ENCODE measurements at places on chromosomes 3 and 15. TPM values are rescaled to one million over a fixed set of nuclear protein-coding genes. Genes with fewer than 3 reads are reported as not detected.

DNA sequence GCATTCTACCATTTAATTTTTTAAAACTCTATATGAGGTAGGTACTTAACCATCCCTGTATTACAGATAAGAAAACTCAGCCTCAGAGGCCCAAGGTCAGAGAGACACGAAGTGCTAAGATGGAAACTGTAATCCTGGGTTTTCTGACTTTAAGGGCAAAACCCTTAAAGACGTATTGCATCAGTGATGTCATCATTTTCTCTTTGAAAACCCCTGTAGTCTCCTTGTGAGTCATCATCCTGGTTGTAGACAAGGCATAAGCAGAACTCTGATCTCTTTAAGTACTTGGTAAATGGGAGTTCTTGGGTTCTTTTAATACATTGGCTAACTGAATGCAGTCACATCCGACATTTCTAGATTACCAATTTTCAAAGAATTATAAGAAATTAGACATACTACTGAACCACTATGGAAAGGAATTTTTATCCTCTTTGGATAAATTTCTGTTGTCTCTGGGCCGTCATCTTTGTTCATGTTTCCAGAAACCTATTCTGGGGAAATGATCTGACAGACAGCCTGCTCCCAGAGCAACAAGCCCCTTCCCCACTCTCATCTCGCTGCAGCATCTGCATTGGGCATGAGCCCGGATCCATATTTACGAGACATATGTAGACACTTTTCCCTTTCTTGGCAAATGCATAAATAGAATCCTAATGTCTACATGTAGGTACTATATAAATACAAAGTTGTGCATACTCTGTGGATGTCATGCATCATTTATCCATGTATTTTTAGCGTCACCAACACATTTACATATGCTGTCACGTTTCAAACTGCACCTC lies 48.7 kb upstream of the MDFIC2 start:
- no peak for DNase-seq

Gene MYO9A
- total RNA-seq = 66.1 TPM

DNA sequence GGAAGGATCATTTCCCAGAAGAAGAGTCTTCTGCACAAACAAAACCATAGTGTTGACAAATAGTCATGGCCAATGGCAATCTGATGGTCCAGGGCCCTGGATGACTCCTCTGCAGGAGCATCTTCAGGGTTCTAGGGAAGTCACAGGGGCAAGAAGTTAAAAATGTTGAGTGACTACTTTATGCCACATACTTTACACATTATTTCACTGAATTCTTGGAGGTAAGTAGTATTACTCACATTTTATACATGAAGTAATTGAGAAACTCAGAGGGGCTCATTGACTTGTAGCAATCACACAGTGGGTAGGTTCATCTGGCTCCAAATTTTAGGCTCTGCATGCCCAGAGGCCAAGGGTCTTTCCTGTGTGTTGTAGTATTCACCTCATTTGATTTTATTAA lies 430.2 kb upstream of the MCTP2 start:
- DNase-seq = no peak

DNA sequence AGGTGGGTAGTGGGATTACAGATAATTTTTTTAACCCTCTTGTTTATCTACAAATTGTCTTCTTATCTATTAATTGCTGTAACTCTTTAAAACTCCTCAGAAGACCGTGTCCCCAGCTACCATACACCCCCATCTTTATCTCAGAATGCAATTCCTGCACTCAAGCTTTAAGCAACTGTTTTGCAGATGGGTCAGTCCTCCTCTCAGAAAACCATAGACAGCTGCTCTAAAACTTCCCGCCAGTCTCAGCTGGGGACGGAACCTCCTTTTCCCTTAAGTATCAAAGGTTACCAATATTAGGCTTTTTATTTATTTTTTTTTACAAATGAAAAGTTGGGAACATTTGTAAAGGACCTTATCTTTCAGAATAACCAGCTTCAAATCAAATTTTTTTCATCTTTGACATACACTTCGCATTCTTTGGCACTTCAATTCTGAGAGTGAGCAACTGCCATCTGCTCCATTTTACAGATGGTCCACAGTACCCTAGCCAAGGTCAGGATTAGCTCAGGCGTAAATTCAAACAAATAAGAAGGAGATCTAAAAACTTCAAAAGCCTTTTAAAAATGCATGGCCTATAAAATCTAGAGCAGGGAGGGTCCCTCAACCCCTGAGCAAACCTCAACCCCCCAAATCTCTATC lies 1.3 kb downstream of the GATM start:
- DNase-seq = no peak

Gene CHD2
- 446 TPM for total RNA-seq

GRCh38 chr15:61890106-61890505 lies 170.1 kb downstream of the VPS13C start:
- no peak for DNase-seq

- DNase-seq = peak; percentile 62
Observed at GRCh38 chr3:108134555-108134880, 43.7 kb upstream of the CD47 start.

- DNase-seq = no peak
Observed at GRCh38 chr3:16928386-16929132, 43.8 kb downstream of the PLCL2 start.

GRCh38 chr15:59833366-59833765 lies 144.2 kb upstream of the BNIP2 start:
- no peak for DNase-seq

- DNase-seq = no peak
Observed at GRCh38 chr3:126053513-126053912, 30.4 kb downstream of the SLC41A3 start.

DNA sequence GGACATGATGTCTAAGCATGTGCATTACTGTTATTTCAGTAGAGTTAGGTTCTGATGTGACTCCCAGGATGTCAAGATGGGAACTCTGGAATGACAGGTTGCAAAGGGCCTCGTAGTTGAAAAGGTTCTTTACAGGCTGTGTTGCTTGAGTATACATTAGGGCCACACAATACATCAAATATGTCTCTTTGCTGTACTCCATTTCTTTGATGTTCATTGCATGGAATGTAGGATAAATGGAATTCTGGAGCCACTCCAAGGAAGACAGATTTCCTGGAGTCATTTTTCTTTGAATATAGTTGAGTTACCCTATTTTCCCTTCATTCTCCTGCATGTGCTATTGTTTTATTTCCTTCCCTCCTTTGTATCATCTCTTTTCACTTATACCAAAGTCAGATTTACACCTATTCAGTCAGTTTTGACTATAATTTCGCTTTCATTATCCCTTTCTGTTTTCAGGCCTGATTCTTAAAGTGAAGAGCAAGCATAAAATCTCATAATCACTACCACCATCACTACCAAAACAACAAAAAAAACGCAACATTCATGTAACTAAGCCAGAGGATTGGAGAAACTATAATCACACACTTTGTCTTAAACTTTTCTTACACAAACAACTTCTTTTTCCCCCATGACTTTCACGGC lies 61.2 kb upstream of the PTX3 start:
- DNase-seq = no peak

GRCh38 chr15:89803941-89804800 lies 10.5 kb downstream of the ANPEP start:
- DNase-seq = no peak

Gene ENTPD3
- not detected for total RNA-seq

Gene SMCO1
- total RNA-seq = not detected

DNA sequence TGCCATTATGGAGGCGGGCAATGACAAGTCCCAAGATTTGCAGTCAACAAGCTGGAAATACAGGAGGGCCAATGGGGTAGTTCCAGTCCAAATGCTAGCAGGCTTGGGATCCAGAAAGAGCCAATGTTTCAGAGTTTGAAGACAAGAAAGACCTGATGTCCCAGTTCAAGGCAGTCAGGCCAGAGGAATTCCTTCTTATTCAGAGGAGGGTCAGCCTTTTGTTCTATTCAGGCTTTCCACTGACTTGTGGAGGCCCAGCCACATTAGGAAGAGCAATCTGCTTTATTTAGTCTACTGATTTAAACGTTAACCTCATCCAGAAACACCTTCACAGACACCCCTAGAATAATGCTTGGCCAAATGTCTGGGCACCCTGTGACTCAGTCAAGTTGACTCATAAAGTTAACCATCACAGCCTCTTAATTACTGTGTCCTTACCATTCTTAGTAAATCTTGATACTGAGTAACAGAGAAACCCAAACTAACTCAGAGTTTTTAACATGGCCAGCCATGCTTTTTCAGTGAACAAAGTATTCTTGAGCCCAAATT lies 50.9 kb upstream of the NPHP3 start:
- DNase-seq = no peak

DNA sequence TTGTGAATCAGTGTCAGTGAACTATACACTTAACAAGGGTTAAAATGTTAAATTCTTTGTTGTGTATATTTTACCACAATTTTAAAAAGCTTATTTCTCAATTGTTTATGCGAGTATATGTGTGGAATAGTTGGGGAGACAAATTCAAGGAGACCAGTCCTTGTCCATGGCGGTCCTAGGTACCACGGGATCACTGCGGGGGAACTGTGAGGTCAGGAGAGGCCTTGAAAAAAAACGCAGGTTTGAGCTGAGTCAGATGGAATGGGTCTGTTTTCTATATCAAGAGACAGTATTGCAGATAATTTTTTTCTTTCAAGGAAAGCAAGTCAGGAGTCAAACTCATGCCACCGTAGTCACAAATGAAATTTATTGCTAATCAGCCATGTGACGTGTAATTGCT lies 18.5 kb downstream of the IGF1R start:
- no peak for DNase-seq

Gene RTF1
- total RNA-seq = 39.4 TPM

DNA sequence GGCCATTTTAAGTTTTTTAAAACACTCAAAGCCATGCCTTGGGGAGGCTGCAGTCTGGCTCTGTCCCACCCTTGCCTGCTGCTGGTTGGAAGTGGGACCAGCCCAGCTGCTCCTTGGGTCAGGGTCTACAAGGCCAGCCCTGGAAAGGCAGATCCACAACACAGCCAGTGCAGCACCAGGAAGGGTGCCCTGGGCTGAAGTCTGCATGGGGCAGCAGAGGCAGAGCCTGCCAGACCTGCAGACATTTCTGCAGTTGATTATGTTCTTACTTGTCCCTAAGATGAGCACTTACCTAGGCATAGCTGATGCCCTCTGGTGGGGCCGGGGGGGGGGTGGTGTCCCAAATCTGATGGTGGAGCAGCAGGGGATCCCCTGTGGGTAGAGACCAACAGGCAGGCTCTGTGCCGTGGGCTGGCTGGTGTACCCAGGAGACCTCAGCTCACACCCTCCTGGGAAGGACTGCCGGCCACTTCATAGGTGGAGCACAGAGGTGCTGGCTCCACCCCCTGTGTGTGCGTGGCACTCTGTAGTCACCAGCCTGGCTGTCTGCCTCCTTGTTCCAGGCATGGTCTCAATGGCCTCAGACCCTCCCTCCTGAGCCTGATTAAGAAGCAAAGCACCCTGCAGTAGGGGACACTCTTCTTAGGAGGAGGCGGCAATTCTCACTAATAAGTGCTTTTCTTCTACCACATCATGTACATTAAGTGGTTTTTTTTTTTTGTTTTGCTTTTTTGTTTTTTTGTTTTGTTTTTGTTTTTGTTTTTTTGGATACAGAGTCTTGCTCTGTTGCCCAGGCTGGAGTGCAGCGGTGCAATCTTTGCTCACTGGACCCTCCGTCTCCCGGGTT lies 97.4 kb upstream of the KLF13 start:
- peak; percentile 68 for DNase-seq

GRCh38 chr3:46892285-46893145 lies 15.0 kb downstream of the PTH1R start:
- peak; percentile 38 for DNase-seq

Gene SLC15A2
- 14.4 TPM for total RNA-seq

Data from B cell (primary cell).